ENCODE measurements at places on chromosomes 11 and 22.

DNA sequence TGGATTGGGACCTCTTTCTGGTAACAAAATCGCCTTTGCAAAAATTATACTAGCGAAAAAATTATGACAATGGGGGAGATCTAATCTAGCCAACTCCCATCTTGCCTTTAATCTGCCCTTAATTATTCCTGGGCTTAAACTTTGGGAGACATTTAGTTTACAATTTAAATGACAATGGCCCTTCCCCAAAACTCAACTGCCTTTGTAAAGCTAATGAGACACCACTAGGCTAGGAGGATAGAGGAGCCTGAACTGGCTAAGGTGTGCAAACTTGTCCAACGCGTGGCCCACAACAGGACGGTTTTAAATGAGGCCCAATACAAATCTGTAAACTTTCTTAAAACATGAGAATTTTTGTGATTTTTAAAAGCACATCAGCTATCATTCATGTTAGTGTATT, 67.3 kb downstream of the RSF1 start:
- DNase-seq, result no peak

- DNase-seq, result no peak
Measured at GRCh38 chr11:122215244-122215992, 99.4 kb upstream of the BLID start.

- DNase-seq, result no peak
Measured at GRCh38 chr11:126357055-126357962, 1.8 kb downstream of the ST3GAL4 start.

DNA sequence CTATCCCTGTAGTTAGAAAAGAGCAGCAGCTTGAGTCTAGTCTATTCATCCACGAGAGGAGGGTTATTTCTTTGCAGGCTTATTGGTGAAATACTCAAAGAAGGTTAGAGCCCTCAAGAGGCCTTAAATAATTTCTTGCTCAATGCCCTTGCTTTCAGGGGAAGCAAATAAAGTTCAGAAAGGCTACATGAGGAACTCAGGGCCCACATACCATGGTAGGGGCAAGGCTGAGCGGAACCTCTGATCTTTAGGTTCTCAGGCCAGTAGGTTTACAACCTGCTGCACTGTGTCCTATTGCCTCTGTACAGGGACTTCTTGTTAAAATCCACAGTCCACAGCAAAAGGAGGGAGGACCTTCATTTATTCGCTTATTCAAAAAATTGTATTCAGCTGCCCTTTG, 101.7 kb downstream of the ADAMTS15 start:
- no peak for DNase-seq

DNA sequence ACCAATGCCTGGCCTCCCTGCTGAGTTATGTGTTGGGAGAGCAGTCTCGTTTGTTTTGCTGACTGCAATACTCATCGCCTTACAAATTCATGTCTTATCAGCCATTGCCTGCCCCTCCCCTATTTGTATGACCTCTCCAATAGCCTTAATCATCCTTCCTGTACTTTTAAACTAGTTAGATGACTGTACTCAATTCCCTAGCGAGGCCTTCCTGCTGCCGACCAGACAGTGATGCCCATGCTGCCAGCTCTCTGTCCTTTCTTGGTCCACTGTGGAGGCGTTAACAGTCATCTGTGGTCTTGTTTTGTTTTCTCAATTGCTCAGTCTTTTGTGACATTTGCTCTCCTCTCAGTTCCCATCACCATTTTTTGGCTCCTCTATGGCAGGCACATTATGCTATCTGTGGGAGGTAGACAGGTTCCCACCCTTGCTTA, 20.3 kb upstream of the YPEL1 start:
- no peak for DNase-seq

- DNase-seq, result no peak
Measured at GRCh38 chr11:92776676-92777075, 192.8 kb upstream of the MTNR1B start.

DNA sequence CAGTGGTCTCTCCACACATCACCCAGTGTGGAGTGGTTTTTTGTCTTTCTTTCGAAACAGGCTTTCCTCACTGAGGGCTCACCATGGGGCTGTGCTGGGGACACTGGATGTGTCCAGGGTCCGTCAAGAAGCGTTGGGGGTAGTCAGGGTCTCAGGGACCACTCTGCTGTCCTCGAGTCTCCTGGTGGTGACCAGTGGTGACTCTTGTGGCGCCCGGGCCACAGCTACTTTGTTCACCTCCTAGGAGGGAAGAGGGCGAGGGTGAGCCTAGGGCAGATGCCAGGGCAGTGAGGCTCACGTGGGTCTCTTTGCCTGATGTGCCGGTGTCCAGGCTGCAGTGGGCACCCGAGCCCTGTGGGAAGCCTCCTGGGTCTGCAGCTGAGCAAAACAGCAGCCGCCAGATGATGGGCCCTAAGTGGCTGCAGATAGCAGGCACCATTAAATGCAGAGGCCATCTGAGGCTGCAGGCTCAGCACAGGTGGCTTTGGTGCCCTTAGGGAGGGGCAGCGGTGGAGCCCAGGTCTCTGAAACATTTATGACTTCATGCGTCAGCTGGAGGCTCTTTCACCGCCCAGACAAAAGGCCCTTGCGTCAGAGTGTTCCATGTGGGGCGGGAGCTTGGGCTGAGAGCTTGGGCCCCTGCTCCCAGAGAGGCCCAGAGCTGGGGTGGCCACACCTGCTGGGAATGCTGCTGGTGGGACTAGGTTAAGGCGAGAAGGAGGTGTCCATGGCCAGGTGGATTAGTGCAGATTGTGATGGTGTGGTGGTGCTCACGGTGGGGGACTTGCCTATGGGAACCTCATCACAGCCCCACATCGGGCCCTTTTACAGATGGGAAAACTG, 29.5 kb downstream of the KCNQ1 start:
- no peak for DNase-seq

- no peak for DNase-seq
Measured at GRCh38 chr11:96794152-96794551, 404.3 kb downstream of the JRKL start.

DNA sequence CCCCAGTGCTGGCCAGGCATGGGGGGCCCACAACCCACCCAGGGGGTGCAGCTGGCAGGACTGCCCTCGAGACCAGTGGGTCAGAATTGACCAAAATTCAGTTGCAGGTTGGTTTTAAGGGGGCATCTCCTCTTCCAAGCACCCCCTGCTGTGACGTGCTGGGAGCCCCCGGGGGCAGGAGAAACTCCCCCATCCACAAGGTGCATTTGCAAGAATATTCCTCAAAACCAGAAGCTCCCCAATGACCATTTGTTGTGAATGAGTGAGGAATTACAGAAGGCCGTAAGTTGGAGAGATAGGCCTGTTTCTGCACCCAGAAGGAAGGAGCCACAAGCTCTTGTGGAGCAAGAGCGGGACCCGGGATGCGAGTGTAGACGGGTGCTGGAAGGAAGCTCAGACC, 414.5 kb downstream of the BRD1 start:
- no peak for DNase-seq

DNA sequence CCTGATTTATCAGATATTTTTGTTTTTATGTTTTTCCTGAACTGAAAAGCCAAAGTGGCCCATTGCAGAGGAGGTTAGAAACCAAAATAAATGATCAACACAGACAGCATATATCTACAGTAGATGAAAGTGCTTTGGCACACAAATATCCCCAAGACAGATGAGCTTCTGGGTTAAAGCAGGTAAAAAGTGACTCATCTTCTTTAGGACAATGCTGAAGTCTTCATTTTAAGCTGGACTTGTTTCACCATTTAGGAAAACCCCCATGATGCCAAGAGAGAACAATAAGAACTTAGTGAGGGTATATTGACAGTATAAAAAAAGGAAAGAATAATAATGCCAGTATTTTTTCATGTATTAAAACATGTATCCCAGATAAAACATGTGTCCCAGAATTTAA, 100.8 kb upstream of the OR9G4 start:
- no peak for DNase-seq

GRCh38 chr11:45739866-45740265, 65.1 kb upstream of the SLC35C1 start:
- DNase-seq, result no peak

DNA sequence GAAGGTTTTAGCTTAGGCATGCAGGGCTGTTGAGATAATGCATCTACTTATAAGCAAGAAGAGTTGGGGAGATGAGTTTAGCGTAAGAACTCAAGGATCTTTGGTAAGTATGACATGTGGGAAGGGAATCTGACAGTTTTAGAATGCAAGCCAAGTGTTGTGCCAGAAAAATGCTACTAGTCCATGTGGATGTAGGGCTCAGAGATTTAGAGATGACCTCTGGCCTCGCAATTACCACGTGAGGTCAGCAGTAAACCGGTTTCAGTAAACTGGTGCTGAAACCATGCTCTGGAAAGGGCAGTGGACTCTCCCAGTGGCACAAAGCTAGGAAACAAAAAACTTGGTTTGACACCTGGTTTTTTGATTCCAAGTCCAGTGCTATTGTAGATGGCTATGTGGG, 18.9 kb downstream of the MRPL16 start:
- DNase-seq, result no peak

- no peak for DNase-seq
Measured at GRCh38 chr11:67119585-67120391, 725 bp downstream of the KDM2A start.

GRCh38 chr11:73976451-73977151, 6.0 kb downstream of the UCP2 start:
- DNase-seq, result no peak

GRCh38 chr22:25485626-25486545, 78.6 kb upstream of the GRK3 start:
- DNase-seq, result no peak

- DNase-seq, result no peak
Measured at GRCh38 chr11:27404427-27404826, 41.4 kb upstream of the CCDC34 start.
